ENCODE measurements at places on chromosomes 2 and 18.

DNA sequence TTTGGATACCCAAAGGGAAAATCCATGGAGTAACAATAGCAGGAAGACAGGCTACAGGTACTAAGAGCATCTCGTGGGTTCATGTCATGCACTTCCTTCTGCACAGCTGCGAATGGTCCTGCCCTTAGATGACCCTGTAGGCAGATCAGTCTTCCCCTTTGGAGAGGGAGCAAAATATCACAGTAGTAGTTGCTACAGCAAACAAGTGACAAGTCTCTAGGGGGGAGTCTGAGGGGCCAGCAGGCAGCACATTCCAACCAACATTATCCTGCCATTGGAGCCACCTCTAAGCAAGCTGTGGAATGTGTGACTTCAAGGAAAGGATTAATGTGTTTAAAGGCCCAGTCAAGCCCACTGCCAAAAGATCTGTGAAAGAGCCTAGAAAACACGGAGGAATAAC lies 273.2 kb upstream of the PARD3B start:
- no peak for DNase-seq

GRCh38 chr2:64562148-64562784 lies 38.1 kb downstream of the AFTPH start:
- no peak for DNase-seq

GRCh38 chr18:48808476-48808875 lies 142.3 kb downstream of the SMAD7 start:
- no peak for DNase-seq

- no peak for DNase-seq
These were observed 49.5 kb downstream of the ASAP2 start for GRCh38 chr2:9256147-9256546.

DNA sequence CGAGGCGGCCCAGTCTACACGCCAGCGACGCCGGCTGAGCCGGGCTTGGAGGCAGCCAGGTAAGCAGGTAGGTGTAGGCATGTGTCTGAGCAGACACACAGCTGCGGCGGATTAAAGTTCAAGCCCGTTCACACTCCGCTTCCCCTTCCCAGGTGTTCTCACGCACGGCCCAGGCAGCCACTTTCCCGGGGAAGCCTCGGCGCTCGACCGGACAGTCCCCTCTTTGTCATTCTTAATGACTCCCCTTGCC lies 367 bp downstream of the TGFA start:
- no peak for DNase-seq

- no peak for DNase-seq
These were observed 5.9 kb upstream of the CERS6 start for GRCh38 chr2:168450171-168450570.

Measured in cerebellar nuclear complex (tissue), 1 donor.